M059J (cell line): ENCODE measurements at places on chromosomes 3 and 15.

- peak; percentile 54 for DNase-seq
Measured at GRCh38 chr3:192207239-192207638, 520.1 kb downstream of the FGF12 start.

DNA sequence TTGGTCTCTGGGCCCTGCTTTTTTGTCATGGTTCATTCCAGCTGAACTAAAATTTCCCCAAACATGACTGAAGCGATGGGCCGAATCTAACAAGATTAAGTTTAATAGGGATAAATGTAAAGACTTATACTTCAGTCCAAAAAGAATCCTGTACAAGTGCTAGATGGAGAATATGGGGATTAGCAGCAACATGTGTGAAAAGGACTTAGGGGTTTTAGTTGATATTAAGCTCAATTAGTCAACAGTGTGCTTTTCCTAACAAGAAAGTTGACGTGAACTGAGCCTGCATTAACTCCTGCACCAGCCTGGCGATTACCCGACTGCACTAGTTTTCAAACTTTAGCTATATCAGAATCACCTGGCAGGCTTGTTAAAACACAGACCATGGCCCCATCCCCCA is 61.0 kb upstream of the BBX start:
- no peak for DNase-seq

- DNase-seq: no peak
Measured at GRCh38 chr3:175735866-175736265, 876.7 kb downstream of the NAALADL2 start.

DNA sequence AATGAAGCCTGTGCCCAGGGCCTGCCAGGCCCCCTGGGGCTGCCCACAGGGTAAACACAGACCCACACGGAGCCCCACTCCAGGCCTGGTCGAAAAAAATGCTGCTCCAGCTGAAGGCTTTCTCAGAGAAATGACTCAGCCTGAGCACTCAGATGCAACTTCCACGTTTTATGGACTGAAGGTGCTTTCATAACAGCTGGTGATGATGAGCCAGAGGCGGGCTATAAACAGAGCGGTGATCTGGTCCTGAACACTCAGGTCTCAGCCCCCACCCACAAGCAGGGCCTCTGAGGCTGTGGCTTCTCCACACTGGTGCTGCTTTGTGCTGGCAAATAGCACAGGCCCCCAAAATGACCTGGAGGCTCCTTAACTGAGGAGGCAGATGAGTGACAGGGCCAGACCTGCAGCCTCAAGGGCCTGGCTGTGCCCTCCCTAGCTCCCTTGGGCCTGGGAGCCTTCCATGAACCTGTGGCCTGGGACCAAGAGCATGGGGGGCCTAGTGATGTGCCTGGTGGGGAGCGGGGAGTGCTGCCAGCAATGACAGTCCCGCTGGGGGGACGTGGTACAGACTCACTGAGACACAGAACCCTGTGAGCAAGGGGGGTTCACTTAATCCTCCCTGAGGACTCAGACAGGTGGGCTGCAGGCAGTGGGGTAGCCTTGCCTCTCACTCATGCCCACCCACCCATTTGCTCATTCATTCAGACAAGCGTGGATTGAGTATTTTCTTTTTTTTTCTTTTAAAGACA is 23.0 kb upstream of the FURIN start:
- DNase-seq: peak; percentile 85

GRCh38 chr3:157475921-157476414 is 27.2 kb downstream of the VEPH1 start:
- DNase-seq: peak; percentile 98

GRCh38 chr3:56339244-56339643 is 129.0 kb downstream of the ERC2 start:
- no peak for DNase-seq

DNA sequence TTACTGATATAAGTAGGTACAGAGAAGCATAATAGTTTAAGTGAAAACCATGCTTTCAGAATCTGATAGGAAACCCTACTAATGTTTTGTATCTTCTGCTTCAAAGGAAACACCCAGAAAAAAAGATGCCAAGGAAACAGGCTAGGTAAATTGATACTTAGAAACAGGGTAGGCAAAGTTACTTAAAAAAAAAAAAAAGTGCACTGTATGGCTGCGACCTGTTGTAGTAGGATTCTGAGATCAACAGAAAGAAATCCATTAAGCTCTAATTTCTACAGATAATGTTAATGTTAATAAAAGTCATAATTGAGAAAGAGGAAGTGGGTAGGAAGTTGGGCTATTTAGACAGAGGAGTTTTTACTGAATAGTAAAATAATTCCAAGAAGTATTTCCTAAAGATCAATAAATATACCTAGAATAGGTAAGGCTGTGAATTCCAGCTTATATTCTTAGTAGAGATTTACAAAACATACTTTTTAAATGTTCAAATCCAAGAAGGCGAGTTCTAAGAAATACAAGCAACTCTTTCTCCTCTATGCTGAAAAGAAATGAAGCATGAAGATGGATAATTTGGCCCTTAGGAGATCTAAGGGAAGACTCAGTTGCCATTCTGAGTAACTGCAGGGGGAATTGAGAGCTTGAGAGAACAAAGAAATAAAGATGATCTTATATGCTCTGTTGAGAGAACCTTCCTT is 24.1 kb upstream of the STT3B start:
- DNase-seq: no peak

DNA sequence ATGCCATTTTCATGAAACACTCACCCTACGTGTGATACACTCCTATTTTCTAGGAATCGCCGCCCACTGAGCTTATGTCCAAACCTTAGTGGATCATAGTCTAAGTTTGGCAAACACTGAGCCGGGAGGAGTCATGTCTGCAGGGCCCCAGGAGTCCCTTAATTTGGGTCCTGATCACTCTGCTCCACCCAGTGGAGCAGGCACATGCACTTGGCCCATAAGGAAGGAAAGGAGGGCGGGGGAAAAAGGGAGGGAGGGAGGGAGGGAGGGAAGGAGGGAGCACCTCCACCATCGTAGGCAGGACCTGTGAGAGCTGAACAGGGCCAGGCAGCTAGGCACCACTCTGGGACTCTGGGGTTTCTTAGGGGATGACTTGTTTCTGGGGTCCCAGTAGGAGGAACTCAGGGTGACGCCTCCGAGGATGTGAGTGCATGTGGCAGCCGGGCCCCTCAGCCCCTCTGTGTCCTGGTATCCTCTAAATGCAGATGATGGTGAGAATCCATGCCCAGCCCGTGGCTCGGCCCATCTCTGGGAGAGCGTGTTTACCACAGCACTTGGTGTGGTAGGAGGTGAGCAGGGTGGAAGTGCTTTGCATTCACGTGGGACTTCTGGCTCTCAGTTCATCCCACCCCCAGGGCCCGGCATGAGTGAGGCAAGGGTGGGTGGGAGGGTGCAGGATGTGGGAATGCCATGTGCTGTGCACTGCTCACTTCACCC is 109.4 kb downstream of the KLF13 start:
- no peak for DNase-seq

GRCh38 chr3:186921578-186921977 is 8.7 kb upstream of the ST6GAL1 start:
- no peak for DNase-seq

DNA sequence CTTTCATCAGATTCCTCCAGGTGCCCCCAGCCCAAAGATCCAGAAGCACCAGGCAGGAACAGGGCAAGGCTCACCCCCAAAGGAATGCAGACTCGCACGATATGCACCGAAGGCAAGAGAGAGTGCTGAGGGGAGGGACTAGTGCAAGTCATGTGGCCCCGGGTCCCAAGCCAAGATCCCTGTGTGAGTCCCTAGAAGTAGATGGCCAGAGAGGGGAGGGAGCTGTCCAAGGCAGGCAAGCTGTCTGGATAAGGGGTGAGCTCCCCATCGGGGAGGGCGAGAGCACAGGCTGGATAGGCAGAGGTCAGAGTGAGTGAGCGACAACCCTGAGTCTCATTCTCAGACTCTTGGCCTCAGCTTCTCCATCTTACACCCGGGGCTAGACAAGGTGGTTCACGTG is 171.5 kb upstream of the LINGO1 start:
- no peak for DNase-seq

DNA sequence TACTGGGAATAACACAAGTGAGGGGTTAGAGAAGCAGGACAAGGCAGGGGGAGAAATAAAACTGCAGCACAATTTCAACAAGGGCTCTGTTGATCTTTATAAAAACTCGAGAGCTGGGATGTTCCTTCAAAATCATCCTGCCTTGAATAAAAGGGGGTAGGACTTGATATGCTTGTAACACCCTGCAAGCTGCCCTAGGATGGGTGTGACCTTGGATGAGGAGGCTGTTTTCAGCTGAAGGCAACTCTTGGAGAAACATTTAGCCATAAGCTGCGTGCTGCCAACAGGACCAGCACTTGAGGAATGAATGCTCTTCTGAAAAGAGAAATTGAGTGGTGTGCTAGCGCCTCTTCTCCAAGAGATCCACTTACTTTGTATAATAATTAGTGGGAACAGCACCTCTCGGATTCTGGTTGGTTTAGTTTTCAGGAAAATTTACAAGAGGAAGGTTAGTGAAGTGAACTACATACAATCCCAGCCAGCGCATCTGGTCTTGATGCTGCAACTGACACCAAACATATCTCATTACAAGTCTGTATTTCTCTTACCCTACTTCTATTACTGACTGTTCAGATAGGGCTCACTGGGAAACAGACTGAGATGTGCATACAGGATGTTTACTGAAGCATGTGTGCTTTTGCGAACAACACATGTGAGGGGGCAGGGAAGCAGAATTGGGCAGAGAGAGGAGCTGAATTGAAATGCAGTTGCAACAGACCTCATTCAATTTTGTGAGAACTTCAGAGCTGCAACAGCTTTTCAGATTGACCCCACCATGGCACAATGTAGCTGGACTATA is 643.0 kb upstream of the GOLIM4 start:
- DNase-seq: no peak

DNA sequence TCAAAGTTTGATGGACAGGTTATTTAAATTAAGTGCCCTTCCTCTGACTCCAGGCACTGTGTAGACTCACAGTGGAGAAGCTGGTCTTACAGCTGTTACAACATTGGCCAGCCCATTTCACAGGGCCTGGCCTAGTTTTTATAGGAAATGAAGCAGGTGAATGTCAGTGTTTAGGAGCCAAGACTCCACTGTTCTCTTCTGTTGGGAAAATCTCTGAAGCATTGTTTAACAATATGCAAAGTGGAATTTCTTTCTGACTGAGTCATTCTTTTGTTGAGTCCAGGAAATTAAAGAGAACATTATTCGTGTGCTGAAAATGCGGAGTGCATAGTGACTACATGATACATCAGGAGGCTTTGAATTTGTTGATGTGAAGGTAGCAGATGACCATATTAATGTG is 64.7 kb downstream of the ARRDC4 start:
- DNase-seq: peak; percentile 77

GRCh38 chr3:96776818-96777217 is 37.6 kb upstream of the EPHA6 start:
- no peak for DNase-seq

DNA sequence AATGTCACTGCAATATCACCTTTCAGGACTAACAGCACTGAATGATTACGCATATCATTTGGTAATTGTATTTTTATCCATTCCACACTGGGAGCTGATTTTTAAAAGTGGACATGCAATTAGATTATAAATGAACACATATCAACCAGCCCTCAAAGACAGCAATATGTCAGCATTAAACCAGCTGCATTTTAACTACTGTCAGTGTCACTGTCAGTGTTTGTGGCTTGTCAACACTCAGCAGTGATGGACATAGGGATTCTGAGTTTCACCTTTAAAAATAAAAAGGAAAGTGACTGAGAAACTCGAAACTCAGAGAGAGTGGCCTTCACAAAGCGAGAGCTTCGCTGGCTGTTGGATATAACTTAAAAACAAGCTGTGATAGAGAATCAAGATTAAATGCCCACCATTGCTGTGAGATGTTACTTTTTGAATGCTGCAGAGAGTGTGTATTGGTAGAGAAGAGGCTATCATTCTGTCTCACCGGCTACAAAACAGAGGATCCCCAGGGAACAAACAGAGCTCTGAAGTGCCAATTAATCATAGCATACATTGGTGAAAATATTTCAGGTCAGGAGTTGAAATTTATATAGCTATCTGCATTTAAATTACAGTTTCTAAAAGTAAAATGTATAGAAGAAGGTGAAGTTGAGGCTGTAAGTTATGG is 635.8 kb downstream of the SQOR start:
- no peak for DNase-seq

DNA sequence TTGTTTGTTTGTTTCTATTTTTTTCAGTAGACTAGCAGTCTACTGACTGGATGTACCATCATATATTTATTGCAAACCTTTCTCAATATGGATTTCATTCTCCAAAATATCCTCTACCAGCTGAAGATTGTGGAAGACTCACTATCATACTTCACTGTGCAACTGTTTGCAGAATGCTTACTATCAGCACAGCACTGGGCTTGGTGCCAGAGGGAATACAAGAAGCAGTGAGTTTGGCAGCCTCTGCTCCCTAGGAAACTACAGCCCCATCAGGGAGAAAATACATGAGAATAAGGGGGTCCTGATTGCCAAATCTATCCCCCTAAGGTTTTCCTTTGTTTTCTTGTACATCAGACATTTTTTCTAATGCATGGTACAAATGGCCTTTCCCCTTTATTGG is 27.5 kb downstream of the AQP9 start:
- DNase-seq: peak; percentile 4

- no peak for DNase-seq
Measured at GRCh38 chr3:5054098-5054497, 68.0 kb upstream of the ARL8B start.

DNA sequence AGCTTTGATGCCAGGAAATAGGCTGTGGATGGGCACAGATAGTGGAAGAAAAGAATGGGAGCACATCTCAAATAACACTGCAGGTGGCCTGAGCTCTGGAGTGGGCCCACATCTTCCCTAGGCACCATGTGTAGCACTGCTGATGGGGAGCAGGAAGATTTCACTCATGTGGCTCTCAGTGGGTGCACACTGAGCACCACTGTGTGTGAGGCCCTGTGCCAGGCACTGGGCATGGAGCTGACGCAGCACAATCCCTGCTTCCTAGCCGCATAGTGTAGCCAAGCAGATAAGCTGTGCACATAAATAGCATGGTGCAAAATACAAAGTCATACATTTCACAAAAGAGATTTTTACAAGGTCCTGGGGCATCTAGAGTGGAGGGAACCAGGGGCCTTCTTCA is 101.6 kb downstream of the MOBP start:
- no peak for DNase-seq

DNA sequence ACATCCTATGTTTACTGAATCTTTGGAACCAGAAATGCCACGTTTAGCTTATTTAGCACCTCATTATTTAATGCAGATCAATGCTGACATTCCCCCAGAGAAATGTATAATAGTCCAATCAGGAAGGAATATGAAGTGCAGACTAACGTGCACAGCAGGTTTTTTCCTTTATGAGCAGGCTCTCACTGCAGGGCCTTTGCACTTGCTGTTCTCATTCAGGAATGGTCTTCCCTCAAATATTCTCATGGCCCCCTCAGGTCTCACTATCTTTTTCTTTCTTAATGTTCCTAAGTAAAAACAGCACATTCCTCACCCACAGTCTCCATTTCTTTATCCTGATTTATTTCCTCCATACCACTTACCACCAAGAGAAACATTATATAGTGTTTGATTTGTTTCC is 174.6 kb downstream of the FOXP1 start:
- DNase-seq: no peak
